ENCODE measurements at places on chromosomes 13 and 19.

GRCh38 chr13:23724196-23724970 is 154.2 kb downstream of the TNFRSF19 start:
- DNase-seq = peak; percentile 27

GRCh38 chr13:102280366-102280765 is 121.5 kb downstream of the FGF14 start:
- no peak for DNase-seq

DNA sequence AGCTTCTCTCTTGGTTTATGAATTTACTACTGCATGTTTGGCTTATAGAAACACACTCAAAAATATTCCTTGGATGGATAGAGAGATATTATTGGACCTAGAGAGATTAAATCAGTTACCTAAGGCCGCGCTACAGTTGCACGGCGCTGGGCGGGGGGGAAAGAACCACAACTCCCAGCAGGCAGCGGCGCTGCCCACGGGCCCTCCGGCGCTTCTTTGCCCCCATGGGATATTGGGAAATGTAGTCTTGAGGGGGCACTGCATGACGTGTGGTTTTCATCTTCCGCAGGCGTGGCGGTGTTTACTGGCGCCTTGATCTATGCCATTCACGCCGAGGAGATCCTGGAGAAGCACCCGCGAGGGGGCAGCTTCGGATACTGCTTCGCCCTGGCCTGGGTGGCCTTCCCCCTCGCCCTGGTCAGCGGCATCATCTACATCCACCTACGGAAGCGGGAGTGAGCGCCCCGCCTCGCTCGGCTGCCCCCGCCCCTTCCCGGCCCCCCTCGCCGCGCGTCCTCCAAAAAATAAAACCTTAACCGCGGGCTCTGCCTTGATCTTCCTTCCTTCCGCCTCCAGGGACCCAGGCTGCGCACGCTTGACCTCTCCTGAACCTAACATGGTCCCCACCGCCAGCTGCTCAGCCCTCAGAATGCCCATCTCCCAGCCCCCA is 4.8 kb downstream of the EMP3 start:
- peak; percentile 98 for DNase-seq

- DNase-seq = no peak
Measured at GRCh38 chr19:7678971-7679751, 1.5 kb upstream of the TRAPPC5 start.

DNA sequence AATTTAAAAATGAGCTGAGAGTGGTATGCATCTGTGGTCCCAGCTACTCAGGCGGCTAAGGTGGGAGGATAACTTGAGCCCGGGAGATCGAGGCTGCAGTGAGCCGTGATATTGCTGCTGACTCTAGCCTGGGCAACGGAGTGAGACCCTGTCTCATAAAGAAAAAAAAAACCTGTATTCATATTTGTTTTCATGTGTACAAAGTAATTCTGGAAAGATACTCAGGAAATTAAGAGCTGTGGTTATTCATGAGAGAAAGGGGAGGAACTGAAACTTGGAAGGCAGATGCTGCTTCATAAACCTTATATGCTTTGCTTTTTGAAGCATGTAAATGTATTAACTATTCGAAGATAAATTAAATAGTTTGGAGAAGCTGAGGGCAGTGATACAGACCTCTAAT is 8.8 kb upstream of the RLN3 start:
- no peak for DNase-seq

Data from mesendoderm (in vitro differentiated cells).